ENCODE measurements at places on chromosomes 11 and 22.
A peak's percentile ranks its signal among the peaks of the same experiment; 100 is the strongest.

- DNase-seq = no peak
Measured at GRCh38 chr22:25172153-25172552, 27.5 kb upstream of the CRYBB3 start.

DNA sequence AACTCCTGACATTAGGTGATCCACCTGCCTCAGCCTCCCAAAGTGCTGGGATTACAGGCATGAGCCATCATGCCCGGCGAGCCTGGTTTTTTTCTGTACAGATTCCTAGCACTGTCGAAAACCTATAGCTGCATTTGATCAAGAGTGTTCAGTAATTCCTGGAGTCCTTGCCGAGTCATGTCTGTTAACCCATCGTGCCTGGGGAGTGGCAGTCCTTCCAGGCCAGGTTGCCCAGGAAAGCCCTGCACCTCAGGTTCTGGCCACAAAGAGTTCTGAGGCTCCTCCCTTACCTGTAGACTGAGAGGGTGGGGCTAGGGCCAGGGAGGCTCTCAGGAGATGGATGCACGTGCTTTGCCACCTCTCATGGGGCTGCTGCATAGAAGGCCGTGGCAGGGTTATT lies 17.0 kb downstream of the YDJC start:
- no peak for DNase-seq

DNA sequence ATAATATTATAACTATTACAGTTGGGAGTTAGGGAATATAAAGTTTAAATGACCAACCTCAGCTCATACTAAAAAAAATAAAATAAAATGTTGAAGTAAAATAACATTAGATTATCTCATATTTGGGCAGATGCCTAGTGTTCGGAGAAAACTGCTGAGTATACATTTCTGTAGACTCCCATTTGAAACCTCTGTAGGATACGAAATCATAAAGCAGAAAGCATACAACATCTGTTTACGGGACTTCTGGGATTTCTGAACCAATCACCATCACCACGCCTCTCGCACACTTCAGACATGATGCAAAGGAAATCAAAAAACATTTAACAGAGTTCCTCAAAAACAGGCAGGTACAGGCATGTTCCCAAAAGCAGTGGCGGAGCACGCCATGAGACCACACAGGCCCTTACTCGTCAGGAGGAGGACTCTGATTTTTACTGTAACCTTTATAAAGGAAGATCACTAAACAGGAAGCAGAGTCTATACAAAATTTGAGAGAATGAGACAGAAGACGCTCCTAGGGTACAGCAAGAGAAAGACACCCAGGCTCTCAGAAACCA lies 8.6 kb downstream of the ZNF195 start:
- DNase-seq = no peak

DNA sequence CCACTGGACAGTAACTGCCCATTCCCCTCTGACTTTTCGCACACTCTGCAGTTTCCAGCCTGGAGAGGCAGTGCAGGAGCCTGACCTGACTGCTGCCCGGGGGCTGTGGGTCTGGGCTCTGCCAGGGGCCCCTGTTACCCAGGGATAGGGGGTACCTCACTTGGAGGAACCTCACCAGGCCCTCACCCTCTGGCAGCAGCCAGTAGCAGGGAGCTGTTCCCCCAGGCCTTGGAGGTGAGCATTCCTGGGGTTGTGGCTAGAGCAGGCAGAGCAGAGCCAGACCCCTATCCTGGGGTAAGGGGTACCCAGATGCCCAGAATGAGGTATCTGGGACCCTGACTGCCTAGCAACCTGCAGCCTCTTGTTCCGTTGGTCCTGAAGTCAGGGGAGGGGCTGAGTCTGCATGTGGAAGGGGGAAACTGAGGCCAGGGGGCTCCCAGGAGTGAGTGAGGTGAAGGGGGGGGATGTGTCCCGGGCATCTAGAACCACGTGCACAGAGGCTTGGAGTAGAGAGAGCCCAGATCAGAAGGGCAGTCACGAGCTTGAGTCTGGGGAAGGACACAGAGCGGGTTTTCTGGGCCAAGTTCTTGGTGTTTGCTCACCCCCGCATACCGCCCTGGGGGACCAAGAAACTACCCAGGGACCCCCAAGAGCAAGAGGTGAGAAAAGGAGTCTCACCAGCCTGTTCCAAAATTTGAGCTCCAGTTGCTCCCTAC lies 43.9 kb upstream of the ACCSL start:
- DNase-seq = no peak

GRCh38 chr11:57466680-57467079 lies 6.4 kb downstream of the RTN4RL2 start:
- no peak for DNase-seq

DNA sequence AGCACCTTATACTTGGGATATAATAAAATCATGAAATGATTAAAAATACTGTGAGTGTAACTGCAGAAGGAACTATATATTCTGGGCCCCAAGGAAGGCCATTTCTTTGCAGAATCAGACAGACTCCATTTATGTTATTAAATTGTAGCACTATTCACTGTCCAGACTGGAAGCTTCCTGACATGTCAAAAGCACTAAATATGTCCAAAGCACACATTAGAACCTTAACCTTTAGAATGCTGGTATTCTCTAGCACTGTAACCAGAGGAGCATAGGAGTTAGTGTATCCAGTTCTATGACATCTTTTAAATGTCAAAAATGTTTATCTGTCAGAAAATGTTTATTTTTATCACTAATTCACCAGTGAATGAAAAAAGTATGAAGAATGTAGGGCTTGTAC lies 246.9 kb downstream of the CADM1 start:
- DNase-seq = no peak

- no peak for DNase-seq
Measured at GRCh38 chr11:119615003-119615881, 113.8 kb downstream of the NECTIN1 start.

- no peak for DNase-seq
Measured at GRCh38 chr11:131723088-131723487, 352.7 kb downstream of the NTM start.

- no peak for DNase-seq
Measured at GRCh38 chr11:104926771-104927611, 28.7 kb upstream of the CASP12 start.

DNA sequence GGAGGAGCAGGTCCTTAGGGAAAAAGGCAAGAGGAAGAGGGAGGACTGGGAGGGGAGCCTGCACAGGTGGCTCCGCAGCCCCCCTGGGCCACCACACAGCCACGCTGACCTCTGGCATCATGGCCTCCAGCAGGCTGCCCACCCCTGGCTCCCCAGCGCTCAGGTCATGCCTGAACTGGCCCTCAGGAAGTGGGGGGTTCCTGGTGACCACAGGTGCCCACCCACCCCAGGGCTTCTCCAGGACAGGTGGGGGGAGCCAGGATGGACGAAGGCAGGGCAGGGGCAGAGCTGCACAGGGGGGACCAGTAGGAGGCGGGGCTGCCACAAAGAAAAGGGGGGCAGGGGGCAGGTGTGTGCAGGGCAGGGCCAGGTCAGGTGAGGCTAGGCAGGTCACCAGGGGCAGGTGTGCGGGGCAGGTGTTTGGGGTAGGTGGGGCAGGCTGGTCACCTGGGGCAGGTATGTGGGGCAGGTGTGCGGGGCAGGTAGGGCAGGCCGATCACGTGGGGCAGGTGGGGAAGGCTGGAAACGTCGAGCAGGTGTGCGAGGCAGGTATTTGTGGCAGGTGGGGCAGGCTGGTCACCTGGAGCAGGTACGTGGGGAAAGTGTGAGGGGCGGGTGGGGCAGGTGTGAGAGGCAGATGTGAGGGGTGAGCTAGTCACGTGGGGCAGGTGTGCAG lies 997 bp downstream of the DEAF1 start:
- DNase-seq = peak; percentile 38

GRCh38 chr22:45575607-45576272 lies 73.1 kb downstream of the FBLN1 start:
- no peak for DNase-seq

GRCh38 chr11:21968702-21969101 lies 224.2 kb upstream of the ANO5 start:
- DNase-seq = no peak

DNA sequence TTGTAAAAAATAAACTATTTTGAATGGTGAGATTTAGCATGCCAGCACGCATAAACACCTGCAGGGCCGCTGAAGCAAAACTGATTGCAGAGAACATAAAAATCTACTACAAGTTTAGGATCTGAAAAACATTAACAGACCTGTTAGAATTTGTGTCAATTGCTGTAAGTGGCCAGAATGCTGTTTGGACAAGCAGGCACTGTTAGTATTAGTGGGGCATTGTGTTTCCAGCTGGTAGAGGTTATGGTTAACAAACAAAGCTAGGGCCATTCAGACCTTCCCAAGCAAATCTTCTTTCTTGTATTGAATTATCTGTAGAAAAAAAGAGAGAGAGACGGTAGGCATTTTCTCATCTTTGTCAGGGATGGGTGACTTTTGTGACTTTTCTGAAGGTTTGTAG lies 57.6 kb upstream of the OLFML1 start:
- no peak for DNase-seq

GRCh38 chr11:1777737-1778136 lies 14.0 kb upstream of the CTSD start:
- DNase-seq = no peak

- DNase-seq = no peak
Measured at GRCh38 chr11:33897761-33898375, 6.0 kb upstream of the LMO2 start.

DNA sequence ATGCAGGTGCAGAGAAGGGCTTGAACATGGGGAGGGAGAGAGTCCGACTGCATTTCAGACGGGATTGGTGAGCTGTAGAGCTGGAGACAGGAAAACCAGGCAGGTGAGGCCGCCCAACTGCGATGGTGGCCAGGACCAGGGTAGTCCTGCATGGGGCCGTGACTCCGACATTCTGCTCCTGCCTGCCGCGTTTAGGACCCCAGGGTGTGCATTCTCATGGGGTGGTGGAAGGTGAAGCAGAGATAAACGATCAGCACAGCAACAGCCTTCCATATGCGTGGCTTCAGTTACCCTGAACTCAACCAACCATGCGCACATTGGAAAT lies 29.3 kb downstream of the SHANK2 start:
- DNase-seq = no peak

- no peak for DNase-seq
Measured at GRCh38 chr22:23145878-23146470, 697 bp downstream of the RAB36 start.

GRCh38 chr11:932435-932834 lies 6.8 kb downstream of the AP2A2 start:
- DNase-seq = no peak

- DNase-seq = no peak
Measured at GRCh38 chr11:1290052-1291040, 19.1 kb downstream of the TOLLIP start.

DNA sequence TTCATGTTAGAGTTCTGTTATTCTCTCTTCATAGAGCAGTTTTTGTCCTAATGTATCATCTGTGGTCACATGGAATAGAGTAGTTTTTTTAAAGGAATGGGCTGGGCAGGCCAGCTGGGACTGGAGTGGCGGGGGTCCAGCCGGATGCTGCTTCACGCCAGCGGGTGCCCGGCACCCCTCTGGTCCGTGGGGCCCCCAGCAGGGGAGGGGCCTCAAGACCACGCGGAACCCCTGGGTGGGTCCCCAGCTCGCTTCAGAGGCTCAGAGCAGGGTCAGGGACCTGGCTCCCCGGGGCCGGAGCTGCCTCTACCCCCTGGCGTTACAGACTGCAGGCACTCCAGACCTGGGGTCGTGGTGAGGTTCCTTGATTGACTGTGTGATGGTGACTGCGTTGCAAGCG lies 159.1 kb upstream of the HSD17B12 start:
- DNase-seq = no peak

- no peak for DNase-seq
Measured at GRCh38 chr11:2724653-2725367, 25.0 kb upstream of the KCNQ1OT1 start.

- no peak for DNase-seq
Measured at GRCh38 chr11:77109236-77110019, 6.8 kb downstream of the OMP start.

GRCh38 chr11:64778223-64778472 lies 194 bp downstream of the SF1 start:
- no peak for DNase-seq

DNA sequence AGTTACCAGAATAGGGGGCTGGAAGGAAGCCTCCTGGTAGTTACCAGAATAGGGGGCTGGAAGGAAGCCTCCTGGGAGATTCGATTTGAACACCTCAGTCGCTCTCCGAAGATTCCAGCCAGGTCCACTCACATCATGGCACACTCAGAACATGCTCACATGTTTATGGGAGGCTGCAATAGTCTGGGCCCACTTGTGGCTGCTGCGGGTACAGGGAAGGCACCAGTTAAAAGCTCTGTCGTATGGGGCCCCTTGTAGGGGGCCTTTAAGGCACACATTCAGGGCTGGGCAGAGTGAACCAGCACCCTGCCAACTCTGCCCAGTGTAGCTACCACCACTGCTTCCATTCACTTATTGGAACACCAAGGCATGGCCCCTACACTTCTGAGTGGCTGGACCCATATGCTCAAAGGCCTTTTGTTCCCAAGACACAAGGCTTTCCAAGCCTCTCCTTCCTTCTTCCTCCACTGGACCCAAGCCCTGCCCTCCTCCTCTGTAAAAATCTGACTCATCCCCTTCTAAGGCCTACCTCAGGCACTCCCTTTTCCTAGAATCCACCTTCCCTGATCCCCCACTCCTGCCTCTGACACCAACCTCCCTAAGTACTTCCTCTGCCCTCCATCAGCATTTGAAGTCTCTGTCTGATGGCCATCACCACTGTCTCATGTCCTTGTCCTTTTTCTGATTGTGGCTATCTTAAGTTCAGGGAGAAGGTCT lies 28.0 kb downstream of the USP35 start:
- no peak for DNase-seq

DNA sequence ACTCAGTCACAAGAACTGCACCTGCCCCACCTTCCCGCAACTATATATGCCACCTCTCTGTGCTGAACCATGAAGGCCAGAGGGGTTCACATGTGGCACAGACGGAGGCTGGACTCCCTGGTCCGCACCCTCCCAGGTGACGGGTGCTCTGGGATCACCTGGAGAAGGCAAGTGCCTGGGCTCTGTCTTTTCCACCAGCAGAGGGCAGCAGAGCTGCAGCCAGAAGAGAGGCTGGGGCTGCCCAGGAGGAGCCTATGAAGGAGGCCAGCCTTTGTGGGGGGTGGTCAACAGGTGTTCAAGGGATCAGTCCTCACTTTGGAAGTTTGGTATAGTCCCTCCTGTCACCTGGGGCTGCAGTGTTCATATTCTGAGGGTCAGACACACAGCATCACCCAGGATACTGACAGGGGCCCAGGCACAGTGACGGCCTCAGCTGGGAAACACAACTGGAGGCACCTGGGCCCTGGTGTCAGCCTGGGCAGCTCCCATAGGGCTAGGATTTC lies 39.2 kb upstream of the IGLL5 start:
- DNase-seq = no peak

- DNase-seq = no peak
Measured at GRCh38 chr11:41379084-41379483, 80.4 kb downstream of the LRRC4C start.

DNA sequence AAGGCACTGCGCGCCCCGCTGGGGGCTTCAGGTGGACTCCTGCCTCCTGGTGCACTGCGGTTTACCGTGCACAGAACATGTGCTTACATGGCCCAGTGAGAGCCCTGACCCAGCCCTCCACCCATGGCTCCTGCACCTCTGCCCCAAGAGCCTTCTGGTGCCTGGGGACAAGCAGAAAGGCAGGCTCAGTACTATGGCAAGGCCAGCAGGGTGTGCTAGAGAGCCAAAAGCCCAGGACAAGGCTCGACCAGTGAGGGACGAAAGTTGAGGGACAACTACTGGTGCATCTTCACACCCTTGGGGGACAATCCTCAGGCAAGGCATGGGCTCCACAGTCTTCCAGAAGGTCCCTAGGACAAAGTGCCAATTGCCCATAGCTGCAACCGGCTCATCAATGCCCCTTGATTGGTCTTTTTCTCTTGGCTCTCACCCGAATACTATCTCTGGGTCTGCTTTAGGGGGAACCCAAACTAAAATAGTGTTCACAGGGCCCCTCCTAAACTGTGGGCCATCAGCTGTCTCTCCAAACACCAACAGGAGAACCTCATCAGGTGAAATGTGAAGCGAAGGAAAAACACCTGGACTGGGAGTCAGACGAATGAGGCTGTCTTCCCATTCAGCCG lies 13.5 kb downstream of the PGA5 start:
- DNase-seq = no peak
